ENCODE measurements at places on chromosomes 6 and 20.

DNA sequence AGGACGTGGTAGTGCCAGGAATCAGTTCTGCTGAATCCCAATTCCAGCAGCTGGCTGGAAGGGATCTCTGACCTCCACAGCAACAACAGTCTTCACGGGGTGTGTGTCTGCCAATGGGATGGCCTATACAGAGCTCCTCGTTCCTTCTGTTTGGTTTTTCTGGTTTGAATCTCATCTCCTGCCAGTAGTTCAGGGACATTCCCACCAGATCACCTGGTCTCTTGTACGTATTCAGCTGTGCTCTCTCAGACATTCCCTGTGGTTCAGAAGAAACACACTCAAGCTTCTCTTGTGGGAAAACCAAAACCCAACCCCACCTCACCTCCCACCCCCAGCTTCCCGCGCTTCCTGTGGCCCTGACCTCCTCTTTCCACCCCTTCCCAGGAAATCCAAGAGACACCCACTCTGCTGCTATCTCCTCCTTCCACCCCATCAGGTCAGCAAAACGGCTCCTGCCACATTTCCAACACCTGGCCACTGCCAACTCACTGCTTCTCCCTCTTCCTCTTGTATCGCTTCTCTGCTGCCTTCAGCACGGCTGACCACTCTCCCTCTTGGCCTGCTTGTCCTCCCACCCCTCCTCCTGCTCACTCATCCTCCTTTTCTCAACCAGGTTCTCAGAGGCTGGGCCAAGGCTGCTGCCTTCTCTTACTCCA, 63.3 kb upstream of the PTGIS start:
- no peak for DNase-seq

DNA sequence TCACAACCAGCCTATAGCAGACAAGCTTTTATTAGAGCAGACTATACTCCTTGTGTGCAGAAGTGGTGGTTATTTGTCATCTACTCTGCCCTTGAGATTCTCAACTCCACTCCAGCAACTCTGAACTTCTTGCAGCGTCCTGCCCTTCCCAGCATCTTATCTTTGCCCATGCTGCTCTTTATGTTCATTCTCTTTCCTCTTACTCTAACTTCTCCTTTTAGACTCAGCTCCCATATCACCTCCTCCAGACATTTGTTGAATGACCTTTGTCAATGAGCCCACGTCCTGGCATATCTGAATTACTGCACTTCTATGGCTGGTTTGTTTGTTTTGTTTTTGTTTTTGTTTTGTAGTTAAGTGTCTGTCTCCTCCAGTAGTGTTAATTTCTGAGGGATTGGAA, 81.2 kb downstream of the KCNQ5 start:
- DNase-seq = no peak

DNA sequence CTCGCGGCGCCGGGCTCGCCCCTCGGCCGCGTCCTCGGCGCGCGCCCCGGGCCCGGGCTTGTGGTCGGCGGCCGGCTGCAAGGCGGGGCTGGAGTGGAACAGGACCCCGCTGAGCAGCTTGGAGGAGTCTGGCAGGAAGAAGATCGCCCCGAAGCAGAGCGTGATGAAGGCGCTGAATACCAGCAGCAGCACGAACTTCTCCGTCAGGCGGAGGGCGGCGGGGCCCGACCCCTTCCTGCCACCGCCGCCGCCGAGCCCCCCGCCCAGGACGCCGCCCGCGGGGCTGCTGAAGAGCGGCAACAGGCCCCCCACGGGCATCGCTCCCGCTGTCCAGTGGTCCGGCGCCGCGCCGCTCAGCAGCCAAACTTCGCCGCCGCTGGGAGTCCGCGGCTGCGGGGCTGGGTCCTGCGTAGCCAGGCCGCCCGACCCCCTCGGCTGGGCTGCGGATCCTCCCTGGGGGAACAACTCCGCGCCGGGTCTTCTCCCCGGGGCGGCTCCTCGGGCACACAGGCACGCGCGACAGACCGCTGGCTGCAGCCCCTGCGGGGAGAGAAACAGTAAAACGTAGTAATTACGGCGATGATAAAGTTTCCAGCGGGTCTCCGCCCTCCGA, 707 bp downstream of the MAN1A1 start:
- DNase-seq = no peak

GRCh38 chr20:41360831-41361756, 5.5 kb downstream of the EMILIN3 start:
- DNase-seq = no peak

GRCh38 chr6:155327326-155328073, 13.2 kb upstream of the TFB1M start:
- DNase-seq = peak; percentile 66

GRCh38 chr6:39527792-39528564, 197.2 kb downstream of the KIF6 start:
- no peak for DNase-seq

DNA sequence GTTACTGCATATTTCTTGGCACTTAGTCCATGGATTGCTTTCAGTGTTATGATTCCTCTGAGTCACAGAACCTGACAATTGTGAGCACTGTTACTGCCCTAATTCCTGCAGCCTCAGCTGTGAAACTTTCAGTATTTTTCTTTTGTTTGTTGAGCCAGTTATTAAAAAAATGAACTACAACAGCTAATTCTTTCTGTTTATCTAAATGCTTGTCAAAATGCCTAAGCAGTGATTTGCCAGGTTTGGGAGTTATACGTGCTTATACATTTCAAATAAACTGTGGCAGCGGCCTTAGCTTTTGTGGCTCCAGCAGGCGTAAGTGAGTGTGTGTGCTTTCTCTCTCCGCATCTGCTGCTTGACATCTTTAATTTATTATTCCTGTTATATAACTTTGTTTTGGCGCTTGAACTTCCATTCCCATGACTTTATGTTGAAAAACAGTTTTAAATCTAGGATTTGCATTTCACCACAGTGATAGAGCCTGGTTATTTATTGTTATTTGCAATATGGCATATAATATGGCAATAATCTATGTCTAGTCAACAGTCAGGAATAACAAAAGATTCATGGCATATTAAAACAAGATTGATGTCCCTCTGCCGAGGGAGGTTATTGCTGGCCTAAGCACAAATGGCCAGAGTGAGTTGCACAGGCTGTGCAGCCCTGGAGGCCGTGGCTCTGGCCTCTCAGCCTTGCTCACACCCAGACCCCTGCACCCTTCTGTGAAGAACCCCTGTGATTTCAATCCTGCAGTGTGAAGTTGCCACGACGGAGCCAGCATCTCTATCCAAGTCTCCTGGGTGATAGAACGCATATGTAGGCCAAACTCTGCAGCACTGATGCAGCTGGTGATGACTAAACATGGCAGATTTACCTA, 303.4 kb downstream of the THBS2 start:
- no peak for DNase-seq

DNA sequence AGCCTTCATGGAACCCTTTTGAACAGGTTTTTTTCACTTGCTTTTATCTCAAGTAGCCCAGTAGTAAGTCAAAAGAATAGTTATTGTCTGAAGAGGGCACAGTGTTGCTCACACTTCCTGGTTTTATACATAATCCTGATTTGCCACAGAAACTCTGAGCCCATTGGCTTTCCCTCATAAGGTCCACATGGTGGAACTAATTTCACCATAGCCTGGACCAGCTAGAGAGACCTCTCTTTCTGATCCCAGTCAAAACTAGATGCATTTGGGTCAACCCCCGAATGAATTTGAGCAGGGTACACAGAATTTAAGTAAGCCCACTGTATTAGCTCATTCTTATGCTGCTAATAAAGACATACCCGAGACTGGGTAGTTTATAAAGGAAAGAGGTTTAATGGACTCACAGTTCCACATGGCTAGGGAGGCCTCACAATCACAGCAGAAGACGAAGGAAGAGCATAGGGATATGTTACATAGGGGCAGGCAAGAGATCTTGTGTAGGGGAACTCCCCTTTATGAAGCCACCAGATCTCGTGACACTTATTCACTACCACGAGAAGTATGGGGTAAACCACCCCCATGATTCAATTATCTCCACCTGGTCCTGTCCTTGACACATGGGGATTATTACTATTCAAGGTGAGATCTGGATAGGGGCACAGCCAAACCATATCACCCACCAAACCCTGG, 6.2 kb downstream of the RWDD2A start:
- no peak for DNase-seq

DNA sequence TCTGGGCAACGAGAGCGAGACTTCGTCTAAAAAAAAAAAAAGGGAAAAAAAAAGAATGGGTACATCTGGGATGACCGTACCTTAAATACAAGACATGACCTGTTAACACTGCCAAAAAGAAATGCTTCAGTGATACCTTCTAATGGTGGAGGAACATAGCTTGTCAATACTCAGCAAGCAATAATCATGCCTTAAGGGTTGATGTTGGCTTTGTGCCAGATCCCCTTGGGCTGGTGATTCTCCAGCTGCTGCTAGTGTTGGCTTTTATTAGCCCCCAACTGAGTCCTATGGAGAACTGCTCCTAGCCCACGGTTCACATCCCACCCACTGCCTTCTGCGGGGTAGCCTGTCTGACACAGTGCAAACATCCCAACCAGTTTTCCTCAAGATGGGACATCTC, 134.9 kb downstream of the PLCB1 start:
- no peak for DNase-seq

GRCh38 chr6:373031-373430, 18.5 kb upstream of the IRF4 start:
- no peak for DNase-seq

DNA sequence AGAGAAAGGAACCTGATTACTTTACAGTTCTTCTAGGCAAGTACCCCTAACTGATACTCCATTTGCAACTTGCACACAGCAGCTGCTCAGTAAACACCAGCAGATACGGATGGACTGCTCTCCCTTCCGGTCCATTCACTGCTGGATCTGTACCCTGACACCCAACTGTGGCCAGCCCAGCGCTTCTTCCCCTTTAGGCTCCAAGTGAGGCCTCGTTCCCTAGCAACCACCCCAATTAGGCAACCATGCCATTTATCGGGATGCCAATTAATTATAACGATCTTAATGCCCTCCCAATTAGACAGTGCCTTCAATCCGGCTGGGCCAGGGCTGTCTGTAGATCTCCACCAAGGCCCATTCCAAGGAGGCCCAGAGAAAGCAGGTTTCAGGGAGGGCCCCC, 3.2 kb downstream of the SULF2 start:
- DNase-seq = no peak

GRCh38 chr6:165988757-165989456, 178.7 kb downstream of the TBXT start:
- DNase-seq = no peak

All from large intestine (tissue), 12 donors.